Activated T-helper 1 cell treated with Interleukin-2 at 50 U/mL for 16 hours (primary cell): ENCODE measurements at places on chromosomes 4 and X.

DNA sequence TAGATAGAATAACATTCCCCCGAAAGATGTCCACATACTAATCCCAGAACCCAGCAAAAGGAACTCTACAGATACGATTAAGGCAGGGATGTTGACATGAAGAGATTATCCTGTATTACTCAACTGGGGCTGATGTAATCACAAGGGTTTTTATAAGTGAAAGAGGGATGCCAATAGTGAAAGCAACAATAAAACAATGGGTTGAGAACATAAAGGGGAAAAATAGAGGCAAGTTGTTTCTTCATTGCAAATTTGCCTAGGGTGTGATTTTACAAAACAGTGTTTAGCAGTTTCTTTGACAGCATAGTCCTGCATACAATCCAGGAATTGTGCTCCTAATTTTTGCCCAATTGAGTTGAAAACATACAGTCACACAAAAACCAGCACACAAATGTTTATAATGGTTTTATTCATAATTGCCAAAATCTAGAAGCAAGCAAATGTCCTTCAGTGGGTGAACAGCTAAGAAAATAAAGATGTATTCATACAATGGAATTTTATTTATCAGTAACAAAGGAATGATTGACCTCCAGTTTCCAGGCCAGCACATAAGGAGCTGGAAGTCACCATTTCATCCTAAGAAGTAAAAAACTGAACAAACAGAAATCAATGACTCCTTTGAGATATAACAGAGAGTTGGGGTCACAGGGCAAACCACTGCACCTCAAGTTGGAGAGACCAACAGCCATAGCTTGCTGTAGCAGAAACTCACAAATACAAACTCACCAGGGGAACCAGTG is 107.2 kb downstream of the CENPC start:
- DNase-seq, result no peak

DNA sequence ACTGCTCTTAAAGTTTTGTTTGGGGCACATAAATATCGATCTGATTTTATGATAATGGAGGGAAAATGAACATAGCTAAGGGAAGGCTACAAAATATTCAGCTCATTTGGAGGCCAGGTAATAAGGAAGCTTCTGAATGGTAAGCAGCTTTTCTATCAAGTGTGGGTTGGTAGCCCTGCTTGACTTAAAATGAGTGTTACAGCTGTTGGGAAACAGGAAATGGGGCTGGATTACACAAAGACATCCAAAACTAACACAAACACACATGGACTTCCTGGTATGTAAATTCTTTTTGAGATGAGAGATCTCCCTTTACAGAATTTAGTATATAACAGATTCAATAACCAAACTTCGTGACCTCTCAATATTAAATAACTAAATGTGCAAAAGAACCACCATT is 58.0 kb downstream of the FGF16 start:
- DNase-seq, result no peak

GRCh38 chr4:2923141-2923551 is 40.1 kb downstream of the NOP14 start:
- DNase-seq, result no peak

GRCh38 chrX:13147147-13147546 is 102.7 kb upstream of the FAM9C start:
- DNase-seq, result no peak

GRCh38 chr4:1596393-1596792 is 87.7 kb downstream of the FAM53A start:
- no peak for DNase-seq

DNA sequence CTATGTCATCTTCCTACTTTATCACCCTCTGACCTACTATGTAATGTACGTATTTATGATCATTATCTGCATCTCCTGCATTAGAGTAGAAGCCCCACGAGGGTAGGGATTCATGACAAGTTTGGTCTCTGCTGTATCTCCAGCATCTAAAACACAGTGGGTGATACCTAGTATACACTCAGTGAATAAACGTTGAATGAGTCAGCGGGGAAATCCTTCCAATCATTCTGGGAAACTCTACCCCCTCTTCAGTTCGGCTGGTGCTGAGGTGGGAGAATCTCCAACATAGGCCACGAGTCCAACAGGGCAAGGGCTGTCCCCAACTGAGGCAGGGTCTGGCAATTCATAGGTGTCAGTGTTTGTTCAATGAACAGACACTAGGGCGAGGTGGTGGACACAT is 74.4 kb upstream of the EFNB1 start:
- no peak for DNase-seq

DNA sequence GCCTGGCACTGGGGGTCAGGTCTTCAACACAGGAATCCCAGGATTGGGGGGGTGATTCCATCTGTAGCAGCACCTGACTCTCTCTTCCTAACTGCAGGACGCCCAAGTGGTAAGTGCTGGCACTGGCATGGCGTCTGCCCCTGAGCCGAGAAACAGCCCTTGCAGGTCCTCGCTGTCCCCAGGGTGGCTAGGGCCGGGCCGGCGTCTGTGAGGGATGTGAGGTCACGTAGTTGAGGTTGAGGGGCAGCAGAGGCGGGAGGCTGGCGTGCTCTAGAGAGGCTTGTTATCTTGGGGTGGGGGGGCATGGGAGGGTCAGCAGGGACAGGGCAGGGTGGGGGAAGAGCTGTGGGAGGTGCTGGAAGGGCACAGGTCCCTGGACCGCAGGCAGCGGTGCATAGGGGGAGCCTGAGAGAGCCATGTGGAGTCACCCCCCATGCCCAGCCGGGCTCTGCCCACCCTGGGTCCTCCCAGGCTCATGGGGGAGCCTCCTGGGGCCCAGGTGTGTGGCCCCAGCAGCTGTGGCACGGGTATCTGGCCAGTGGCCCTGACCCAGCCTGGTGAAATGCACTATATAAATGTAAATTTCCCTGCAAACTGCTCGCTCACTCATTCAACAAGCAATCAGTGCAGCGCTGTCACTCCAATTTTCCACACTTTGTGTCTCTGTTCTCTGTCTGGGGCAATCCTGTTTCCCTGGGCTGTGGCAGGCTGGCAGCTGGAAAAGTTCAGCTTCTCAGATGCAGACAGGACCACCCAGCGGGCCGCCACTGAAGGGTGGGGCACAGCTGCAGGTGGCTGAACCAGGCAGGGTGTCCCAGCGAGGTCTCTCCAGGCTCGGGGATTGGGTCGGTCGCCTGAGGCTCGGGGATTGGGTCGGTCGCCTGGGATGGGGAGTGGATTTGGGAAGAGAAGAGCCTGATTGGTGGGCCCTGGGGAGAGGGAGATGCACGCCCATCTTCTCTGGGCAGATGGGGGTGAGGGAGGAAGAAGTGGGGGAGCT is 102.2 kb upstream of the NKX1-1 start:
- no peak for DNase-seq

DNA sequence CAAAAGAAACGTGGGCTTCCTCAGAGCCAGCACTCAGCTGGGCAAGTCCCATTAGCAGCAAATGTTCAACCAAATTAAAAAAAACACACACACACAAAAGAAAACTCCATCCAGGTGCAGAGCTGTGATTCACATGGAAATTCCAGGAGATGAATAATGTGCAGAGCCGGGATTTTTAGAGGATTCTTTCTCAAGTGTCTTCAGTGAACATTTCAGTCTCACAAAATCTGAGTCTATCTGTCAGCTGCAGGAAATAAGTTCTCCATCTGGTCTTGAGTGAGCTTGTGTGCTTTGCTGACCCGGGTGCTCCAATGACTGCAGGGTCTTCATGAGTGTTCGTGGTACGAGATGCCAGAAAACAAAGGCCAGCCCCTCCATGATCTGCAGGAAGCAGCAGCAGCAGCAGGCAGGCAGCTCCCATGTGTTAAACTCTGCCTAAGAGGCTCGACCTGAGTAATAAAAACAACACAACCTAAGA is 44.3 kb downstream of the RASGEF1B start:
- no peak for DNase-seq

DNA sequence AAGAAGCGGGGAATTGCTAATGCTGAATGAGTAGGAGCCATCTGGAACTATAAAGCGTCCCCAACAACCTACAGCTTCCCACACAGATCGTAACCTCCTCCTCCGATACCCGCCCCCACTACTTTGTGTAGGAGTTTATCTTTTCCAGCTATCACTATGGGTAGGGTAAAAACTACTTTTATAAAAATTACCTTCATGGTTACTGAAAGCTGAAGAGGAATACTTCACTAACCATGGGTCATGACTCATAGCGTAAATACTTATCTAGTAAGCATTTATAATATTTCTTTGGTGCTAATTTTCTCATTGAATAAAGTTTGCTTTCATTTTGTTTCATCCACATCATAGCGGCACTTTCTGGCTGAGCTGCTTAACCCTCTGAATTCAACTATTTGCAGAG is 79.4 kb upstream of the TNIP3 start:
- no peak for DNase-seq

GRCh38 chr4:76558396-76559235 is 123.6 kb downstream of the SHROOM3 start:
- no peak for DNase-seq

DNA sequence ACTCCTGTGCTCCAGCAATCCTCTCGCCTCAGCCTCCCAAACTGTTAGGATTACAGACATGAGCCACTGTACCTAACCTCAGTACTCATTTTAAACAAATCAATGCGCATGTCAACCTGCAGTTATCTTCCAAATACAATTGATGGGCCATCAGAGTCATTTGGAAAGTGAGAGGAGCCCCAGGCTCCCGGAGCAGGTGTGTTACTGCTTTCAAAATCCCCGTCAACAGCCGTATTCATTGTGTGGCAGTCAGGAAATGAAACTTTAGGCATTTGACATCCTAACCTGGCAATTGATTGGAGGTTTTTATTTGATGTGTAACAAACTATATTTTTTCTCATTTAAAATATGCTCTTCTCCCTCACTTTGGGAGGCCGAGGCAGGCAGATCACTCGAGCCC is 623.6 kb upstream of the TENM3 start:
- DNase-seq, result no peak
